ENCODE measurements at places on chromosomes 5 and 9.

- DNase-seq: no peak
These were observed 77.3 kb upstream of the LARP1 start for GRCh38 chr5:154677921-154678320.

- DNase-seq: no peak
These were observed 20.1 kb downstream of the TNIP1 start for GRCh38 chr5:151060742-151061141.

- DNase-seq: no peak
These were observed 104.5 kb downstream of the MAT2B start for GRCh38 chr5:163609910-163610309.

DNA sequence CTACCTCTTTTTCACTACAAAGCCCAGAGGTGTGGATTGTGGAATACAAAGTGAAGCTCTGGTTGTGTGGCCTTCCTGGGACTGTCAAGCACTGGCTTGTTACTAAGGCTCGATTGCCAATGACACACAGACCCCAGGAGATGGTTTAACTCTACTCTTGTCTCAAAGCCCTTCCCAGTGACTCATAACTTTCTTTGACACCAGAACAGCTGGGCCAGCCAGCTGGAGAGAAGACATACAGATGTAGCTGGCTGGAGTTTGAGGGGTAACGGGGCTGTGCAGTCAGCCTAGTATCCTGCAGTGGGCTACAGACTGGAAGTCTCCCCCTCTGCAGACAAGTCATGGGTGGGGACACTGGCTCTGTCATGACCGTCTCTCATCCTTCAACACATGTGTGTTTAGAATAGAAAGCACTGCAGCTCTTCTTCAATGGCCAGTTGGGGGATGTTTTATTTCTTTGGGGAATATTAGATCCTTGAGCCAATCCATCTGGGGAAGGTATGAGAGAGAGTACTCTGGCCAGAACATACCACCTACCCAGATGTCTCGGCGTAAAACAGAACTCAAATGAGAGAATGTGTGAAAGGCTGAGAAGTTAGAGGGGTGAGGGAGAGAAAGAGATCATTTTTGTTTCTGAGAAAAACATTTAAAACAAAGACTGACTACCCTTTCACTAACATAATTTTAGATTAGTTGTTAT lies 53.3 kb downstream of the SEMA6A start:
- peak; percentile 85 for DNase-seq

GRCh38 chr5:119343766-119344165 lies 12.1 kb upstream of the TNFAIP8 start:
- DNase-seq: no peak

GRCh38 chr9:87673446-87674120 lies 52.3 kb upstream of the CTSL start:
- DNase-seq: no peak
